ENCODE measurements at places on chromosomes 6 and 20.

- no peaks in the 10 kb centered on the region for H3K4me1 ChIP-seq
- no peaks in the 10 kb centered on the region for H3K36me3 ChIP-seq
- H3K27me3 ChIP-seq = peaks cover 5% of the 10 kb centered on the region
- no peak overlapping the region for H3K27ac ChIP-seq
- H3K4me3 ChIP-seq = no peak overlapping the region
Measured at GRCh38 chr20:54585217-54585616, 109.8 kb downstream of the DOK5 start.

GRCh38 chr20:35135867-35136586, 11.1 kb downstream of the EDEM2 start:
- H3K4me3 ChIP-seq = no peak overlapping the region
- peaks cover 46% of the 10 kb centered on the region for H3K36me3 ChIP-seq
- no peak overlapping the region for H3K27ac ChIP-seq
- no peak for DNase-seq
- H3K27me3 ChIP-seq = no peaks in the 10 kb centered on the region

DNA sequence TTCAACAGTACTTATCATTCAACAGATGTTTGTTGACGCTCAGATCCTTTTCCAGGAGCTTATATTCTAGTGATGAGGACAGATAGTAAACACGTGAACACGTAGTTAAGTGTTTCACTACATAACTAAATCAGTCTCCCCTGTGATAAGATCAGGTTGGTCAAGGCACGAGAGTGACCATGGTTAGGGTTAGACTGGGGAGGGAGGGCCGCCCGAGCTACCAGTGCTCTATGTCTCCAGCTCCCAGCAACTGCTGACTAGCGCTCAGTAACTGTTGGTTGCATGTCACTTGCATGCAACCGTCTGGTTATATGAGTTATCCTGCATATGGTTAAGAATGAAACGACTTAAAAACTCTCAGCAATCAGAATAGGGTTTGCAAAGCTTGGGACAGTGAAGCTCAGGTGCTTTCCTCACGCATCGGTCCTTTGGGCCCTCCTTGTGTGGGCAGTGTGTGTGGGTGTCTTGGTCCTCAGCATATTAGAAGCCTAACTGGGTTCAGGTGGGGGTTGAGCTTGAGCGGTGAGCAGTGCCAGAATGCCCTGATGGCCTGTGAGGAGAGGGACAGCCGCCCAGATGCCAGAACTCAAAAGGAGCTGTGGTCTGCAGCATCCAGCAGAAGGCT, 120.8 kb downstream of the ARID1B start:
- DNase-seq = no peak
- peaks cover 22% of the 10 kb centered on the region for H3K4me1 ChIP-seq
- H3K4me3 ChIP-seq = no peak overlapping the region
- peaks cover 5% of the 10 kb centered on the region for H3K36me3 ChIP-seq
- no peaks in the 10 kb centered on the region for H3K27me3 ChIP-seq

DNA sequence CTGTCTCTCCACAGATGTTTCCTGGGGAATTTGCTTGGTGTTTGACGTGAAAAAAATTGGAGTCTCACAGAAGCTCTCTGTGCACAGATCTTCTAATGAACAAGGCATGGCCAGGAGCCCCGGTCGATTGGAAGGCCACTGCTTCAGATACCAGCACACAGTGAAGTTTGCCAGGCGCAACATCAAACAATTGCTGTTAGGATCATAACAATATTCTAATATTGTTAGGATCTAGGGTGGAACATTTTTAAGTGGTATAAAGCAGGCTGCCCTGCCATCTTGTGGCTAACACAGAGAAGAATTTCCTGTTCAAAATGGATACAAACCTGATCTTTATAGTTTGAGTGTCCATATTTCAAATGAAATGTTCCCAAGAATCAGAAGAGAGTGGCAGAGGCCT, 64.1 kb downstream of the C6orf118 start:
- H3K27ac ChIP-seq = no peak overlapping the region
- no peaks in the 10 kb centered on the region for H3K4me1 ChIP-seq
- H3K36me3 ChIP-seq = no peaks in the 10 kb centered on the region
- H3K4me3 ChIP-seq = no peak overlapping the region
- no peaks in the 10 kb centered on the region for H3K27me3 ChIP-seq

GRCh38 chr6:143286251-143286795, 164.2 kb downstream of the ADAT2 start:
- no peaks in the 10 kb centered on the region for H3K4me1 ChIP-seq
- H3K27me3 ChIP-seq = no peaks in the 10 kb centered on the region
- H3K36me3 ChIP-seq = no peaks in the 10 kb centered on the region
- no peak overlapping the region for H3K27ac ChIP-seq
- DNase-seq = no peak

All from activated T-helper 1 cell treated with anti-CD3 and anti-CD28 coated beads, Interleukin-12 subunit alpha, Interleukin-12 subunit beta, Interleukin-2, Interleukin-4 antibody, amounts not matched to agents 30 ng/mL and 10 ng/mL and 1 ng/mL, durations not matched to agents 14 hours and 24 hours and 36 hours (primary cell).